Cortex of kidney (tissue), 1 donor: ENCODE measurements at places on chromosomes 1 and 21.

- DNase-seq: no peak
These were observed 2.5 kb downstream of the PRKACB start for GRCh38 chr1:84146411-84147032.

- DNase-seq: no peak
These were observed 1.2 kb downstream of the OLIG1 start for GRCh38 chr21:33070998-33071769.

- DNase-seq: no peak
These were observed 25.4 kb upstream of the SMYD3 start for GRCh38 chr1:246532519-246532918.

DNA sequence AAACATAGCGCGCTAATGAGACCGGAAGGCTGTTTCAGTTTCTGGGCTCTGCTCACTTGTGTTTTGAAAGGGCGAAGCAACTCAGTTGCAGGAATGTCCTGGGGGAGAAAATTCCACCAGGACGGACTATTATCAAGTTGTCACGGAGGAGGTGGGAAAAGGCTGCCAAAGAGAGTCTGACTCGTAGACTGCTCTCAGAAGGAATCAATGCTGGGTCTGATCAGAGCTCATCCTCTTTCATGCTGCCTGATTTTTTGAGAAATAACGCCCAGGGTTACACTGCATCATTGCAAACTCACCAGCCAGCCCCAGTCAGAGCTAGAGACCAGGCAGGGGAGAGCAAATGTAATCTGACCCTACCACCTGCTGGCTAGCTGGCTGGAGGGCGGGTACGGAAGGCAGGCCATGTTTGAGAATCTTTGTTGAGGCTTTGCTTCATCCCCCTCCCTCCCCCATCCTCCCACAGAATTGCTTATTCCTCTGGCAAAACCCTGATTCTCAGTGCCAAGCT lies 36.4 kb upstream of the BCL9 start:
- DNase-seq: no peak

GRCh38 chr1:48758976-48759375 lies 17.7 kb downstream of the BEND5 start:
- no peak for DNase-seq

DNA sequence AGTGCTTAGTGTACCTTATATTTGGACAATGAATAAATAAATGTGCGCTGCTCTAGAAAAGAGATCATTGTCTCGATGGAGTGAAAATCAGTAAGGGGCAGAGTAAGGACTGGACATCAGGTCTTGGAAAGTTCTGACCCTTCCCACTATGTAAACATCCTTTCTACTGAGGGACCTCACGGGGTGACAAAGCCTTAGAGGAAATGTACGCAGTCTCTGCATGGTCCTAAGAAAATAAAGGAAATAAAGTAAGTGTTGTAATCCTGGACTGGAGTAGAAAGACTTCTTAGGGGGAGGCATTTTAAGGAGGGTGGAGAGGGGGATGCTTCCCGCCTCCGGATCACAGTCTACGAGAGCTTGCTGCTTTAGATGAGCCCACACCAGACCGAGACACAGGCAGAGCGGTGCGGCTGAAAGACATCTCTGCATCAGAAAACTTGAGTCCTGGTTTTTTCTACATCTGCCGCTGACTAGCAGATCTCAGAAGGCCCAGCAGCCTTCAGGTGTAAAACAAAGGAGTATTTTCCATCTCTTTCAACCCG lies 22.3 kb upstream of the GPR137B start:
- no peak for DNase-seq

DNA sequence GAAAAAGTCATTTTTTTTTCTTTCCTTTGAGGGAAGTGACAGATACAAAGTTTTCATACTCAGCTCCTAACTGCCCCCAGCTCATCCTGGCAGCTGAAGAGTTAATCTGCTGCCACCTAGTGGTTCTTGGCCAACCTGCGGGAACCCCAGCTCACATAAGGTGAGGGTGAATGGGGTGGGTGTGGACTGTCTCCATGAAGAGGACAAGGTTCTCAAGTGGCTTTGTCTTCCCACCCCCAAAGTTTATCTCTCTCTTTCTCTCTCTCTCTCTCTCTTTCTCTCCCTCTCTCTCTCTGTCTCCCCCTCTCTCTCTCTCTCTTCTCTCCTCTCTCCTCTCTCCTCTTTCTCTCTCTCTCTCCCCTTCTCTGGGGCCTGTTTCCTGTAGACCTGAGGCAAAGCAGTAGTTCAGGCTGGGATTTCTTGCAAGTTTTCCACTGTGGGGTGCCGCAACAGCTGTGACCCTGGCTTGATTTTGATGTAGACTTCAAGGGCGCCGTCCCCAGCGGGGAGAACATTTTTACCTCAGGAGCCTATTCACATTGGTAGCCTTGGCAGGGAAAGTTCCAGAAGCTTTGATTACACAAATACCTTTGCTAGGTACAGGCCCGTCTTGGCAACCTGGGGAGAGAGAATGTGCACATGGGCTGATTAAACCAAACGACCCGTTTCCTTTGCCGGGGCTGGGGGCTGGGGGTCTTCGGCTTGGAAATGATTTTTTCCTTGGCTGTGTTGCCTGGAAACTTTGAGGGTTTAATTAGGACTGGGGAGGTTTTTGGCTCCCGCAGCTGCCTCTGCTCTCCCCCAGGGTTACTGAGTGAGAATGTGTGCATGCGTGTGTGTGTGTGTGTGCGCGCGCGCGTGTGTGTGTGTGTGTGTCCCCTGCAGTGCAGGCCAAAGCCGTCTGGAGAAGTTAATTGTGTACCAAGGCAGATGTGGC lies 135.9 kb downstream of the TM2D1 start:
- no peak for DNase-seq

GRCh38 chr1:194903524-194903923 lies 1704.7 kb downstream of the KCNT2 start:
- DNase-seq: no peak

- DNase-seq: no peak
These were observed 419.3 kb downstream of the KCTD3 start for GRCh38 chr1:215986401-215986800.

GRCh38 chr1:111639602-111640198 lies 20.1 kb downstream of the RAP1A start:
- no peak for DNase-seq

DNA sequence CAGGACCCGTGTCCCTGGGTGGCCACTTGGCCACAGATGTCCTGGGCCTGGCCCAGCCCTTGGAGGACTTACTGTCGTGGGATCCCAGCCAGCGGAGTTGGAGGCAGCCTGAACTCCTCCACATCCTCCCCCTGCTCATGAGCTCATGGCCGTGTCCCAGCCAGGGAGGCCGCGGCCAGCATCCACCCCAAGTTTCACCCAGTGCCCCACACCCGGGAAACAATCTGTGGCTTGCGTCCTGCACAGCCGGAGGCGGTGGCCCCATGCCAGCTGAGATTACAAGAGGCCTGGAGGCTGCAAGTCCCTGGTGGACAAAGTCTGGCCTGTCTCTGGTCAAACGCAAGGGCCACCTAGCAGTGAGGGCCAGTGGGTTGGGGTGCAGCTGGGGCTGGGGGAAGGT lies 27.5 kb upstream of the TMEM52 start:
- DNase-seq: no peak

- no peak for DNase-seq
These were observed 10.0 kb downstream of the RAB4A start for GRCh38 chr1:229280921-229281320.

- DNase-seq: no peak
These were observed 32.8 kb upstream of the IFNAR2 start for GRCh38 chr21:33196941-33197374.

- no peak for DNase-seq
These were observed 70.6 kb upstream of the RAB3GAP2 start for GRCh38 chr1:220342853-220343252.

DNA sequence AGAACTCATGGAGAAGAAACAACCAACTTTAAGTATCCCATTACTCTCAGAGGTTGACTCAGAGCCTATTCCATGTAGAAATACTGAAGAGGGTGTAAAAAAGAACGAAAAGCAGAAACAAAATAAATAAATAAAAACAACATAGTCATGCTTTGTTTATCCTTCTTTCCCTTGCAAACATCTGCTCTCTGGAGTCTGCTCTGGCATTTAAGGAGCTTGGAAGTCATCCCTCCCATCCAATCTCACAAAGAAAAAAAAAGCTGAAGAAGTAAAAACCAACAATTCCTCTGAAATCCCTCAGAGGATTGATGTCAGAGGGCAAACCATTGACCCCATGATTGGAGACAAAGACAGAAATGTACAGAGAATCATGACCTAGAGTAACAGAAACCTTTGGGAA lies 302.6 kb upstream of the GREM2 start:
- no peak for DNase-seq

- no peak for DNase-seq
These were observed 163.0 kb downstream of the KAZN start for GRCh38 chr1:14761291-14762153.

GRCh38 chr1:218027152-218027551 lies 257.9 kb upstream of the RRP15 start:
- DNase-seq: no peak

- no peak for DNase-seq
These were observed 146.3 kb downstream of the NRIP1 start for GRCh38 chr21:14918527-14918926.

DNA sequence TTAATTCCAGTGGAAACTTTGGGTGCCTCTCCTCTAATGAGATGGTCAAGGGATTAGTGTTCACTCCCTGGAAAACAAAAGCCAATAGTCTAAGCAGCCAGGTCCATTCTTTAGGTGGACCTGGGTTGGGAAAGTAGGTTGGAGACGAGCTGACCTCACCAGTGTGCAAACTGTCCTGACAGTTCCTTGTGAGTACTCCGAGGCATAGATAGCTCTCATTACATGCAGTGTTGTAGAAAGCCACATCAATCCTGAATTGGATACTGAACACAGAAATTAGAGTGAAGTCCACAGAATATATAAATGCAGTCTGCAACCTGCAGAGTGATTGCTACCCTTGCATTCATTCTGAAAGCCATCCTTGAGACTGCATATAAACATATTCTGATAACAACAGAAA lies 675.1 kb upstream of the CXADR start:
- DNase-seq: no peak

GRCh38 chr1:195769461-195769860 lies 838.8 kb downstream of the KCNT2 start:
- DNase-seq: no peak

GRCh38 chr1:244199902-244200301 lies 148.8 kb downstream of the ZBTB18 start:
- DNase-seq: no peak

DNA sequence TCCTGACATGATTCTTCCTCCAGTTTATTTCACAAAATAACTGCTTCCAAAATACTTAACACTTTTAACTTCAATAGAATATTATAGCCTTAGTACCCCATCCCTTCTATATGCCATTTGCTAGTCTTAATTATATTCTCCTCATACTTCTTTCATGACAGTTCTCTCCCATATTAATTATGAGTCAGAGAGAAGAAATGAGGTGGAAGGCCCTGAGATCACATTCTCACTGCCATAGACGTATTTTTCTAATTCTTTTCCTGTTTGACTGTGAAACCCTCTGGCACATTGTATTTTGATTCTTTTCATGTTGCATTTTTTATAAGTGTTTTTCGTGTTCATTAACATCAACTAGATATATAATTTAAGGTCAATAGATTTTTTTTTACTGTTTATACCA lies 88.4 kb downstream of the GTF2B start:
- no peak for DNase-seq

DNA sequence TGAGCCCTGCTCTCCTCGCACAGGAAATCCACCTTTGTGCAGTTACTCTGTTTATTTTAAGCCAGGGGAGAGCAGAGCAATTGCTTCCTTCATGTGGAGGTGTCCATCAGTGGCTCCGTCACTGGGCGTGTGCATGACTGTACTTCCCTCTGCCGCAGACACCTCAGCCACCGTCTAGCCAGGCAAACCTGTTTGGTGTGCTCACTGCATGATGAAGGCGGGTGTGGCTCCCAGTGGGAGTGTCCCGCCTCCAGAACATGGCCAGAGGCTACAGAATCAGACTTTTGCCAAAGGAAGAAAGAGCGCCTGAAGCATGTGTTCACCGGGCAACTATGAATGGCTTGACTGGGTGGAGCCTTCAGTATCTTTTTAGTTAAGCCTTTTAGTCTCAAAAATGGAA lies 26.1 kb upstream of the LAMC2 start:
- DNase-seq: no peak

DNA sequence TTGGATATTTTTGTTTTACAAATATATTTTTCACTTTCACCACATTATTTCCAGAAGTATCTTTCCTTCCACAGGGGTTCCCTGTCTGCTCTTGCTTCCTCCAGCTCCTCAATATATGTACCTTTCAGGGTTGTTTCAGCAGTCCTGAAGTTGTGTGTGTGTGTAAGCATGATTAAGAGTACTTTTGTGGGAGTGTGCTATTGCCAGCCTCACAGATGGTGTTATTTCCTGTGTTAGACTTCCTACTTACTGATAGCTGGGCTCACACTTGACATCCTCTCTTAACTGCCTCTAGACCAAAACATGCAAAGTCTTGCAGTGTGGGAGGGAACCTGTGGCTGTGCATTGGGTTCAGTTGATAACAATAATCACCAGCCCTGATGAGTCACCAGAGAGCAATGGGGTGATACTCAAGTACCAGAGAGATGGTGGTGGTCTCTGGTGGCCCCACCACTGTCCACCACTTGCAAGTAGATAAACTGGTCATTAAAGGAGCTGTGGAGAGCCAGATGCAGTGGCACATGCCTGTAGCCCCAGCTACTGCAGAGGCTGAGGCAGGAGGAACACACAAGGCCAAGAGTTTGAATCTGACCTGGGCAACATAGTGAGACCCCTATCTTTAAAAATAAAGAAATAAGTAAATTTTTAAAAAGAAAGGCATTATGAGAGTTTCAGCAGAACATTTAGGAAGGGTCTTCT lies 126.7 kb downstream of the NR5A2 start:
- no peak for DNase-seq

GRCh38 chr1:9106286-9106685 lies 22.6 kb downstream of the GPR157 start:
- no peak for DNase-seq

DNA sequence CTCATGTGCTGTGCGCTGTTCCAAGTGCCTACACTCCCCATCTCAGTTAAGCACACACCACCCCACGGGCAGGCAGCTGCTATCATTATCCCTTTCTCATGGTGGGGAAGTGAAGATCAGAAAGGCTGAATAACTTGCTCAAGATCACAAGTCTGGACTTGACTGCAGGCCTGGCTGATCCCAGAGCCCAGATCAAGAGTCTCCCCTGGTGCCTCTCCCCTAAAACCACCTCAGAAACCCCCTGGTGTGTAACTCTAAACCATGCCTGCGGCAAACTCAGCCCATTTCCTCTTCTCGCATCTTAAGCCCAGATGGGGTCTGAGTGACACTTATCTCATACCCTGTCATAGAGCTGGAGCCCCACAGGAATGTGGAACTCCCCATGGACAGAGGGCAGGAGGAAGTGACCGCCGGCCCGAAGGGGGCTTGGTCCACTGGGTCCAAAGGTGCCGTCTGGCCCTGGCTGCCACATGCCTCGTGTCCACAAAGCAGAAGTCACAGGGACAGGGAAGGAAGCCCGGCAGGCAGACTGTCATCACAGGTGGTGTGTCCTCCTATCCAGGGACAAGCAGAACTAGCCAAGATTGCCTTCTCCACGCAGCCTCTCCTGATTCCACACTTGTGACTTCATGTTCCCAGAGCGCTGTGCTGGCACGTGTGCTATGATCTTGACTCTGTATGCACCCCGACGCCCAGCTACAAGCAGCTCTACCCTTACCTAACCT lies 92.1 kb downstream of the SYF2 start:
- DNase-seq: no peak

- no peak for DNase-seq
These were observed 90.0 kb downstream of the URB2 start for GRCh38 chr1:229716069-229716468.

- DNase-seq: no peak
These were observed 419.9 kb downstream of the ZP4 start for GRCh38 chr1:237470712-237471338.
